ENCODE measurements at places on chromosomes 3 and 15. TPM values are rescaled to one million over a fixed set of nuclear protein-coding genes. Genes with fewer than 3 reads are reported as not detected.

LRRC28 gene
- 13.4 TPM for total RNA-seq

PLA2G4E gene
- not detected for total RNA-seq

IQCF5 gene
- total RNA-seq, result not detected

VEPH1 gene
- total RNA-seq, result not detected

GREM1 gene
- total RNA-seq, result 8.2 TPM

HHLA2 gene
- total RNA-seq, result 0.13 TPM

TFDP2 gene
- 17.9 TPM for total RNA-seq

FAM240A gene
- not detected for total RNA-seq

ILDR1 gene
- total RNA-seq, result not detected

UBL7 gene
- 40.9 TPM for total RNA-seq

LRTM1 gene
- total RNA-seq, result not detected

ATP13A4 gene
- not detected for total RNA-seq

KCNAB1 gene
- not detected for total RNA-seq

EPB42 gene
- total RNA-seq, result not detected

SERINC4 gene
- 0.10 TPM for total RNA-seq

NR2E3 gene
- total RNA-seq, result 0.15 TPM

PP2D1 gene
- not detected for total RNA-seq

DPH3 gene
- total RNA-seq, result 25.3 TPM

ST6GAL1 gene
- 2.1 TPM for total RNA-seq

CMTM8 gene
- total RNA-seq, result 6.4 TPM

PLIN1 gene
- total RNA-seq, result 0.07 TPM

SSUH2 gene
- 0.65 TPM for total RNA-seq

CKMT1A gene
- 2.7 TPM for total RNA-seq

SLC9C1 gene
- total RNA-seq, result not detected

PYGO1 gene
- 7.4 TPM for total RNA-seq

PIERCE2 gene
- total RNA-seq, result 4.8 TPM

PLCL2 gene
- 6.1 TPM for total RNA-seq

TUSC2 gene
- total RNA-seq, result 38.6 TPM

ELL3 gene
- 1.3 TPM for total RNA-seq

DISP2 gene
- 1.2 TPM for total RNA-seq

TNFSF10 gene
- total RNA-seq, result not detected

SEMA7A gene
- total RNA-seq, result 2.9 TPM

EXOSC7 gene
- 48.4 TPM for total RNA-seq

GP5 gene
- total RNA-seq, result not detected

CCR3 gene
- total RNA-seq, result not detected

CD96 gene
- not detected for total RNA-seq

RLBP1 gene
- total RNA-seq, result not detected

PLA2G4B gene
- 1.00 TPM for total RNA-seq

CCDC54 gene
- not detected for total RNA-seq

MORC1 gene
- not detected for total RNA-seq

ZBED2 gene
- 0.13 TPM for total RNA-seq

CYFIP1 gene
- total RNA-seq, result 66.5 TPM

CCDC80 gene
- total RNA-seq, result 74.9 TPM

IL16 gene
- 0.18 TPM for total RNA-seq

USF3 gene
- total RNA-seq, result 1.2 TPM

FBXL22 gene
- 0.19 TPM for total RNA-seq

MAP1A gene
- 0.96 TPM for total RNA-seq

HES1 gene
- 16.2 TPM for total RNA-seq

GJD2 gene
- total RNA-seq, result not detected

NOX5 gene
- 0.30 TPM for total RNA-seq

Data from A549 treated with RU486 at 1 μM for 4 hours (cell line).